ENCODE measurements at places on chromosomes 5 and 9.
A peak's percentile ranks its signal among the peaks of the same experiment; 100 is the strongest.

GRCh38 chr5:154937186-154937717, 759 bp downstream of the GEMIN5 start:
- DNase-seq, result no peak

DNA sequence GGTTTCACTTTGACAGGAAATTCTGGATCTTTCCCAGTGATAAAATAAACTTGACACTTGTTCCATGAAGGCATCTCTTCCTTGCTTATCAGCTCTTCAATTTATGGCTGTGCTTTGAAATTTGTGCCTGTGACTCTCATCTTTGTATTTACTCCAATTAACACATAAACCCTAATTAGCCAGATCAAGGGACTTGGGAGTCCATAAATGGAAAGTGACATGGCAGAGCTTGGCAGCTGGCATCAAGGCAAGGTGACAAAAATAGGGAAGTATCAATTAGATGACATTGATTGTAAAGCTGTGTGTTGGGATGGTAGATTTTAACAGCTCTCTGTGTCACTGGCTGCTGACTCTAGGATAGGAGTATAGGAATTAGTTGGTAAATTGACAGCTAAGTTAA, 133.9 kb downstream of the PBX3 start:
- DNase-seq, result no peak

- no peak for DNase-seq
Measured at GRCh38 chr5:101976933-101977332, 319.2 kb downstream of the SLCO4C1 start.

DNA sequence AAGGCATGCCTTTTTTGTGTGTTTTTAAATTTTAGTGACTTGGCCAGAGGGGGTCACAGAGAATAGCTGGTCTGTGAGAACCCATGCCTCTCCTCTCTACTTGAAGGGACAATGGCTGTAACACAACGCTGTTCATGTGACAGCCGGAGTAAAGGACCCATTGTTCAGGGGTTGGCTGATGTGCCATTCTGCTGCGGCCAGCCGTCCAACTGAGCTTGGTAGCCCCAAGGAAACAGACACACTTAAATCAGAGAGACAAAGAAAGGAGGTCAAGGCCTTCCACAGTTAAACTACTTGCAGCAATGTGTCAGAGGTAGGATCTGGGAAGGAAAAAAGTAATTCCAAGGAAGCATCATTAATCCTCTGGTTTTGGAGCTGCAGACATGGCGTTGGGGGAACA, 8.1 kb downstream of the MEGF10 start:
- no peak for DNase-seq

- DNase-seq, result no peak
Measured at GRCh38 chr9:30524311-30524710, 1860.1 kb upstream of the ACO1 start.

DNA sequence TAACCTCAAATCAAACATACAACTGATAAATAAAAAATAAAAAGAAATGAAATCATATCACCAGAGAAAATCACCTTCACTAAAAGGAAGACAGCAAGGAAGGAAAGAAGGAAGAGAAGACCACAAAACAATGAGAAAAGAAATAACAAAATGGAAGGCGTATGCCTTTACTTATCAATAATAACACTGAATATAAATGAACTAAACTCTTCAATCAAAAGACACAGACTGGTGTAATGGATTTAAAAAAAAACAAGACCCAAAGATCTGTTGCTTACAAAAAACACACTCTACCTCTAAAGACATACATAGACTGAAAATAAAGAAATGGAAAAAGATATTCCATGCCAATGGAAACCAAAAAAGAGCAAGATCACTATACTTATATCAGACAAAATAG, 60.3 kb downstream of the ERP44 start:
- no peak for DNase-seq

DNA sequence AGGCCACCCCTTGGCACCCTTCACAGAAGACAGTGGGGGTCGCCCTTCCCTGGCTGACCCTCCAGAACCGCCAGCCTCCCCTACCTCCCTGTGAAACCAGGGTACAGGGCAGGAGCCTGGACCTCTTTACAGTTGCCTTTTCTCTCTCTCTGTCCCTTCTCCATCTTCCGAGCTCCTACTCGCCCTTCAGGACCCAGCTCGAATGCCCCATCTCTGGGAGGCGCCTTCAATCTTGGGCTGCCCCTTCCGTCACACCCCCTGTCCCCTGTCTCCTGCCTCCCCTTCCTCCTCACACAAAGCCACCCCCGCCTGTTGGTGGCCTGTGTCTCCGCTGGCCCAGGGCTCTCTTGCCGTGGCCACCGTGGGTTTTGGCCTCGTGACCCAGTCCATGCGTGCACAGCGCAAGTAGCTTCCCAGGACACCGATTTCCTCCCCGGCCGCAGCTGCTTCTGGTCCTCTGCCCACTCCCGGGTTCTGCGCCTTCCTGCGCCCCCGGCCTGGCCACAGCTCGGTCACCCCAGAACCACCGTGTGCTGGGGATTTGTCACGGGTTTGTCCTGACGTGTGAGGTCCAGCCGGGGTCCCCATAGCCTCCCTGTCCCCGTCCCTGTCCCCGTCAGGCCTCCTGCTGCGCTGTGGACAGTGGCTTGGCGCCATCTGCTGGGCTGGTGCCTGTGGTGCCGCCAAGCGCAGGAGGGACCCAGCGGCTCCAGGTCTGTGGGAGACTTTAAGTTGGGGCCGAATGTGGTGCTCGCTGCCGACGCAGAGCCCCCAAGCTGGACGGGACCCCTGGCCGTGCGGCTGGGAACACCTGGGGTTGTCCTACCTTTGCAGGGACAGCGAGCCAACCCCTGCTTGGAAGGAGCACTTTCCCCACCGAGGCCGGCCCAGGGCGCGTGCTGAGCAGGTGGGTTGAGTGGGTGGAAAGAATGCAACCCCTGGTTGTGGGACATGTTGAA, 4.0 kb upstream of the TMEM250 start:
- DNase-seq, result peak; percentile 76

GRCh38 chr9:127915801-127916719, 781 bp downstream of the ST6GALNAC4 start:
- DNase-seq, result no peak

- DNase-seq, result no peak
Measured at GRCh38 chr5:1322036-1322900, 22.6 kb downstream of the CLPTM1L start.

GRCh38 chr5:151720215-151720614, 33.5 kb upstream of the SPARC start:
- DNase-seq, result no peak

- no peak for DNase-seq
Measured at GRCh38 chr9:109118808-109119438, 824 bp downstream of the TMEM245 start.

DNA sequence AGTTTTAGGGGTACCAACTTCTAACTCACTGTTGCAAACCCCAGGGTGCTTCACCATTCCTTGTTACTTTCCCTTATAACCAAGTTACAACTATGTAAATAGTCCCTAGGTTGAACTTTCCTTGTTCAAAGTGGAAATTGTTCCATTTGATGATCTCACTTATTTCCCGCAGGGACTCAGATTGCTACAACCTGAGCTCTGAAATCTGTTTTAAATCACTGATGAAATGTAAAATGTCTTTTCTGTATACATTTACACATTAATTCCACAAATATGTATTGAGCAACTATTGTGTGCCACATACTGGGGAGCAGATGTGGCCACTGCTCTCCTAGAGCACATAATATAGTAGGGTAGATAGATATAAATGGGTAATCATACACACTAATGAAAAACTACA, 69.1 kb upstream of the TARS1 start:
- no peak for DNase-seq

GRCh38 chr9:123795336-123795735, 134.6 kb downstream of the DENND1A start:
- DNase-seq, result no peak

- DNase-seq, result no peak
Measured at GRCh38 chr9:84103651-84104377, 123.2 kb downstream of the RMI1 start.

GRCh38 chr9:133615186-133615585, 6.0 kb upstream of the FAM163B start:
- no peak for DNase-seq

GRCh38 chr5:130151239-130151638, 247.0 kb downstream of the CHSY3 start:
- DNase-seq, result no peak

- no peak for DNase-seq
Measured at GRCh38 chr5:127865273-127865672, 162.1 kb downstream of the CCDC192 start.

DNA sequence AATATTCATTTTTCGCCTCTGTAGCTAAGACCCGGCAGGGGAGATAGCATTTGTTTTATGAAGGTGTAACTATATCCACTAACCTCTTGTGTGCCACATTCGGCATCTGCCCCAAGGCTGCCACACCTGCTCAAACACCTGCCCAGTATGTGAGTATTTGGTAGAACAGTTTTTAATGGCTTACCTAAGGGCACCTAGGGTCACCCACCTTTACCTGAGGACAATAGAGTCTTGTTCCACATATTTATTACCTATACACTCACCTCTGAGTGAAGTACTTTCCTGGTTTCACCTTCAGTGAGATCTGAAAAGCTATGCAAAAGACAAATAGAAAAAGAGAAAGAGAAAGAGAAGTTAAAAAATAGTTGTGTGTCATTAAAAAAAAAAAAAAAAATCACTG, 68.0 kb upstream of the PIP5K1B start:
- DNase-seq, result no peak

- no peak for DNase-seq
Measured at GRCh38 chr9:971901-972500, 4.5 kb upstream of the DMRT3 start.

- DNase-seq, result no peak
Measured at GRCh38 chr5:78361631-78361993, 1.2 kb downstream of the SCAMP1 start.

- DNase-seq, result no peak
Measured at GRCh38 chr5:61860978-61861377, 445.0 kb upstream of the KIF2A start.

DNA sequence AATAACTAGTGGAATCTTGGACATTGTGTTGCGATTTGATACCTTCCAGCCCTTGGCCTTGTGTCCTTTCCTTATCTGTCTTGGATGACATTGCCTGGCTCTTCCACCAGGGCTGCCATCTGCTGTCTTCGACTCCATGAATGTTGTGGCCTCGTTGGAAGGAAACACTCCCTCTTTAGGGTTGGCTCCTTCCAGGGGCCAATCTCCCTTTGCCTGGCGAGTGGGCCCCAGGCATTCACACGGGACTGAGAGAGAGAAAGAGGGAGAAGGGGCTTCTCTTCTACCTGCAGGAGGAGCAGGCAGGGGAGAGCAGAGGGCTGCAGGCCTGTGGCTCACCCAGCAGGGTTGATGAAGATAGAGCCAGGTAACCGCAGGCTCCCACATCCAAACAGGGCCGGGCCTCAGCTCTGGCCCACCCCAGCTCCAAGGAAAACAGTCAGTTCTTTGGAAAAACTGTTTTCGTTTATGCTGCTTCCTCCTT, 31.3 kb downstream of the FGF1 start:
- DNase-seq, result no peak

GRCh38 chr9:17487467-17487866, 91.4 kb upstream of the SH3GL2 start:
- DNase-seq, result no peak

GRCh38 chr9:125432715-125433385, 171.2 kb downstream of the GAPVD1 start:
- DNase-seq, result no peak

DNA sequence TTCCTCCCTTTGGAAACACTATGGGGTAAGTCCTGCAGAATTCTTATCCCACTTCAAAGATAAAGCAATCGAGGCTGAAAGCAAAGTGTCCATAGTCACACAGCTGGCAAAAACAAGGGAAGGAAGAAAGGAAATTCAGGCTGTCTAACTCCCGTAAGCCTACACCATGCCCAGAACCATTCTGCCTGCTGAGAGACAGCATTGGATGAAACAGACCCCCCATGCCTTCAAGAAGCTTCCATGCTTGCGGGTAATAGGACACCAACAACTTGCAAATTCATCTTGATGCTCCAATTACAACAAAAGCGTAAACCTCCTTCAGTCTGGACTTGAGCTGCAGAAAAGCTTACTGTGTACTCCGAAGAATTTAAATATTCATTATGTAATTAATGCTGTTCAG, 181.1 kb upstream of the WWC1 start:
- no peak for DNase-seq

GRCh38 chr9:91758491-91758981, 191.5 kb downstream of the ROR2 start:
- no peak for DNase-seq

DNA sequence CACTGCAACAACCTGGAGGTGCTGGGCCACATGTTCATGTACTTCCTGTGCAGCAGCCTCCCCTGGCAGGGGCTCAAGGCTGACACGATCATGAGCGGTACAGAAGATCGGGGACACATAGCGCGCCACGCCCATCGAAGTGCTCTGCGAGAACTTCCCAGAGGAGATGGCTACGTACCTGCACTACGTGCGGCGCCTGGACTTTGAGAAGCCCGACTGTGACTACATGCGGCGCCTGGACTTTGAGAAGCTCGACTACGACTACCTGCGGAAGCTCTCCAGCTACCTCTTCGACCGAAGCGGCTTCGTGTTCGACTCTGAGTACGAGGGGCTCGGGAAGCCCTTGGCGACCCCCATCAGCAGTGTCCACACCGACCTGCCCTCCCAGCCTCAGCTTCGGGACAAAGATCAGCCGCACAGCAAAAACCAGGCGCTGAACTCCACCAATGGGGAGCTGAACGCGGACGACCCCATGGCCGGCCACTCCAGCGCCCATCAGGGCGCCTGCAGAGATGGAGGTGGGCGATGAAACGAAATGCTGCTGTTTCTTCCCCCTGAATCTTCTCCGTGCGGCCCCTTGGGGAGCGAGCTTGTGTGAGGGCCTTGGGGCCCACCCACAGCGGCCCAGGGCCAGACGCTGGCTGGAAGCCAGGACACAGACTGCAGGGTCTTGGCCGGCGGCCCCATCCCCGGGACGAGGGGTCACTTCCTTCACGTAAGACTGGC, 56.5 kb downstream of the JAK2 start:
- no peak for DNase-seq

GRCh38 chr5:137122075-137122474, 377.1 kb downstream of the SPOCK1 start:
- no peak for DNase-seq

- no peak for DNase-seq
Measured at GRCh38 chr9:69637817-69638200, 34.4 kb downstream of the APBA1 start.

GRCh38 chr5:151664694-151665585, 21.8 kb downstream of the SPARC start:
- no peak for DNase-seq

DNA sequence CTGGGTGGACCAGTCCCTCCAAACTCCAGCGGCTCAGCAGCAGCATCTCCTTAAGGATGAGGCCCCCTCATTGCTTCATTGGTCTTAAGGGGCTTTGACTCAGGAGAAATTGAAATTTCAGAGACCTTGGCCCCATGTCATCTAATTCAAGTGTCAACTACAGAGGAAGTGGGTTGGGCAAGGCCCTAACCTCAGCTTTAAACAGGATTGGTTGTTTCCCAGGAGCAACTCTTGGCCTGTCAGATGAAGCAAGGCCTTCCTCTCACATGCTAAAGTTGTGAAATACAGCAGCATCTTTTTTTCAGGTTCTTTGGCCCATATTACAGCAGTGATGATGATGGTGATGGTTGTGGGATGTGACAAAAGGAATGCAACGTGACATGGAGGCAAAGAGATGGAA, 348.3 kb downstream of the ICE1 start:
- DNase-seq, result no peak

GRCh38 chr5:152595405-152595804, 190.3 kb upstream of the NMUR2 start:
- DNase-seq, result no peak
